ENCODE measurements at places on chromosomes 4 and X.

DNA sequence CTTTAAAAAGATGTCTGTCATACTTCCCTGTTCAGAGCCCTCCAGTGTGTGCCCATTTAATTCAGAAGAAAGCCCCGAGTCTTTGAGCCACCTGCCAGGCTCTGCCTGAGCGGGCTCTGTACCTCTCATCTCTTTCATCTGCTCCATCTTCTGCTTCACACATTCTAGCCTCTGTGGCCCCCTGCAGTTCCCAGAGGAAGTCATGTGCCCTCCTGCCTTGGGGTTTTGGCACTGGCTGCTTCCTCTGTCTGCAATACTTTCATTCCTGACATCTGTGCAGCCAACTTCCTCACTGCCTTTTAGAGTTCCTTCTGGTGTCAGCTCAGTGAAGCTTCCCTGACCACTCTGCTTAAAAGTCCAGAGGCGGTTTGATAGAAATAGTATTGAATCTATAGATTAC, 6.2 kb upstream of the STK32B start:
- peak; percentile 78 for DNase-seq

DNA sequence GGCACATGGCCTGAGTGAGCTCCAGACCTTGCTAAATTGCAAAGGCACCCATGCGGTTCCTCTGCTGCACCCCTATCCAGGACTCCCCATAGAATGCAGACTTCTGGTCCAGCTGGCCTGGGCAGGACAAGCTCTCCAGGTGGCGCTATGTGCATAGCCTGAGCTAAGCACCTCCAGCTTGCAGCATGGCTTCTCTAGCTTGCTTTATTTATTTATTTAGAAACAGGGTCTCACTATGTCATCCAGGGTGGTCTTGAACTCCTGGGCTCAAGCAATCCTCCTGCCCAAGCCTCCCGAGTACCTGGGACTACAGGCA, 5.5 kb upstream of the WFS1 start:
- peak; percentile 58 for DNase-seq

DNA sequence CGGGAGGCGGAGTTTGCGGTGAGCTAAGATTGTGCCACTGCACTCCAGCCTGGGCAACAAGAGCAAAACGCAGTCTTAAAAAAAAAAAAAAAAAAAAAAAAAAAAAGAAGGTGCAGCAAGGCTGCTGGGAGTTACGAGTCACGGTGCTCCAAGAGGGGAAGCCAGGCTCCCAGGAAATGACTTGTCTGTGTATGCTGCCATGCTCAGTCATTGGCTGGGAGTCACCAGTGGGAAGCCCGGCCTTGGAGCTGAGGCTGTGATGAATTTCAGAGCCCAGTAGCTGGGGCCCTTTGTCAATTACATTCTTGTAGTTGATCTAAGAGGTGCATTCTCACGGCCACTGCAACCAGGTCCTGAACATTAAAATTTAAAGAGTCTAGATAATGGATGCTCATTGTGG, 1105.1 kb upstream of the TENM3 start:
- DNase-seq, result no peak

- no peak for DNase-seq
These were observed 882.2 kb downstream of the STIM2 start for GRCh38 chr4:27742816-27743215.

DNA sequence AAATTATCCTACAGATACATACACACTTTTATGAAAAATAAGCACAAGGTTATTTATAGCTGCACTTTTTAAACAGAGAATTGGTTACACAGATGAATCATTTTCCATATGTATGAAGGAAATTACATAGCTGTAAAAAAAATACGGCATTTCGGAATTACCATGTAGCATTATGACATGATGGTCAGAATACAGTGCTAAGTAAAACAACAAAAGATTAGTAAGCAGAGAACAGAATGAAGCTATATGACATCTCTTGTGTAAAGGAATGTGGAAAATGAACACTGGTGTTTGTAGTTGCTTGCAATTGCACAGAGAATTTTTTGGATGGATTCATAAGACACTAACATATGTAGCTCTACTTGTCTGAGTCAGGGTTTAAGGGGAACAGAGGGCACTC, 1222.0 kb upstream of the PRKX start:
- no peak for DNase-seq

DNA sequence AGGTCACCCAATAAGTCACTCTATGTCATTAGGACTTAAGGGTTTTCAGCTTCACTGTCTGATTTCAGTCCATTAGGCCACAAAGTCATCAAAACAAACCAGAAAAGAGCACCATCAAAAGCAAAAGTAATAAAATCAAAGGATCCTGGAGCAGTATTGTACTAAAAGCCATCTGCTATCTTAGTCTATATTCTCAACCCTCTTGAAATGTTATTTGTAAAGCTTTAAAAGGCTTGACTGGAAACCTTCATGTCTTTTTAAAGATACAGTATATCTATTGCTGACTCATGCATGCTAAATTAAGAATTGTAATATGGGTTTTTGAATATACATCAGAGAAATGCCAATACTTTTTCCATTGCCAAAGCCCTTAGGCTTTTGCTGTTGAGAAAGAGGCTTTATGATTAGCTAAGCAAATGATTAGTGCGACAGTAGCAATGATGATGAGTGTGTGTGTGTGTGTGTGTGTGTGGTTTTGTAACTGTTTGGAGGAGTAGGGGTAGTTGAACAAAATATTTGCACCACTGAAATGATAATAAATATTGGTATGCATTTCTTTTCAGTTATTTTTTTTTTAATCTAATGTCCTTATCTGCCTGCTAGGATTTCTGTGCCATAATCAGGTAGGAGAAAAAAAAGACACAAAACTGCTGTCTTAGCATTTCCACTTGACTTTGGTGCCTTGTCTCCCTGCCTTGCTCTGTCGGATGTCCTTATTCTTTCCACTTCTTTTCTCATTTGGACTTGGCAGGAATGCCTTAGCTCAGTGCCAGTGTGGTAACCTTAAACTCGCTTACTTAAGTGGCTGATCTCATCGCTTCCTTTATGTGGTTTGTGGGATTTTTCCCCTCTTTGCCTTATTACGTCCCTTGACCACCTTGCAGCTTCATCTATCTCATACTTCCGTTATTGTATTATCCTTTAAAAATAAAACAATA, 119.7 kb downstream of the PCDH7 start:
- DNase-seq, result no peak

- DNase-seq, result no peak
These were observed 107.8 kb downstream of the TNIP2 start for GRCh38 chr4:2648159-2648814.

DNA sequence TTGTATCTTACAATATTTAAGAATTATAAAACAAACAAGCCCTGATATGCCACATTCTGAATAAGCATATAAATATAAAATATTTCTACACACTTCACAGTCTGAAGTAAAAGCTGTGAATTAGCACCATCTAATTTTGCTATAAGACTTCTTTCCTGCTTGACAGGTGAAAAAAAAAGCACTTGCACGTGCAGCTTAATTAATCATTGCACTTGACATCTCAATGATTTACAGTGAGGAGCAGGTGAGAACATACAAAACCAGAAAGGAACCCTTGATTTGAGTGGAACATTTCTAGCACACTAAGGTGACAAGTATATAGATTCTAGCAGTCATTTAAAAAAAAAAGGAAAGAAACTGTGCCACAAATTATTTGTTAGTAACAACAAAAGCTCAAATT, 47.9 kb downstream of the CHIC2 start:
- no peak for DNase-seq

GRCh38 chr4:73839071-73839470, 2.6 kb downstream of the CXCL6 start:
- no peak for DNase-seq

GRCh38 chrX:287670-288069, 6.5 kb downstream of the PLCXD1 start:
- no peak for DNase-seq

GRCh38 chr4:158949099-158949498, 153.8 kb upstream of the RAPGEF2 start:
- DNase-seq, result no peak

- DNase-seq, result no peak
These were observed 48.2 kb upstream of the AADAT start for GRCh38 chr4:170137927-170138326.

DNA sequence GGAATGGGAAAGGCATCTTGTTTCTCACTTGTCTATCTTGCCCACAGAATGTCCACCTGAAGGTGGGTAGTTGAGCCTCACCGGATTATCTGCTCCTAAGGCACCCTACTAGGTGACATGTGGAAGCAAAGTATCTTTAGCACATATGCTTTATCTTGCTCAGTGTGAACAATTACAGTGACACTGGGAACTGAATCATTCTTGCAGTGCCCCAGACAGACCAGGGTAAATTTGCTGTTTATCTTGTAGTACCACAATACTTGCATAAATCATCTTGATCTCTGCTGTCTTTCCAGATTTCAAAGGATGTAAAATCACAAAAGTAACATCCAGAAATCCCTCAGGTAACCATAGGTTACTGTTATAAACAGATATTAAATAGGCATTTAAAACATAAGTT, 930.0 kb upstream of the INTU start:
- DNase-seq, result no peak

GRCh38 chr4:20298986-20299385, 47.3 kb downstream of the SLIT2 start:
- no peak for DNase-seq

GRCh38 chrX:80206647-80207046, 192.1 kb downstream of the TBX22 start:
- no peak for DNase-seq

GRCh38 chrX:1493877-1494510, 41.3 kb upstream of the ASMTL start:
- peak; percentile 61 for DNase-seq

DNA sequence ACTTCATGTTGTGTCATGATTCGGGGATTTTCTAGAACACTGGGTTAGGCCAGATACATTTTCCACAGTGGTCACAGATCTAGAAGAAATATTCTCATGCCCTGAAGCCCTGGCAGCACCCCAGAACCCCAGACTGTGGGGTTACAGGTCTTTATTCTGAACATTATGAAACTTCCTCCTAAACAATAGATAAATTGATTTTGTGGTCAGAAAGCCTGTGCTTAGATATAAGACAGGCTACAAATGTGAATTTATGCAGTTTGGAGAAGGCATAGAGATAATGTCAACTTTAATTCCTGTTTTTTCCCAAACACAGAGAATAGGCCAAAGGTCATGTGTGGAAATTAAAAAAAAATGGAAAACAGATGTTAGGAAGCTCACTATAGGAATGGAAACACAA, 492.9 kb downstream of the SPRY1 start:
- no peak for DNase-seq

- DNase-seq, result peak; percentile 66
These were observed 24.2 kb downstream of the GPRIN3 start for GRCh38 chr4:89283226-89284009.

- no peak for DNase-seq
These were observed 170.1 kb downstream of the LARP7 start for GRCh38 chr4:112807083-112807482.

- DNase-seq, result no peak
These were observed 7.2 kb downstream of the TIMM17B start for GRCh38 chrX:48890296-48890925.

GRCh38 chrX:6432226-6432625, 102.7 kb downstream of the VCX3A start:
- no peak for DNase-seq

DNA sequence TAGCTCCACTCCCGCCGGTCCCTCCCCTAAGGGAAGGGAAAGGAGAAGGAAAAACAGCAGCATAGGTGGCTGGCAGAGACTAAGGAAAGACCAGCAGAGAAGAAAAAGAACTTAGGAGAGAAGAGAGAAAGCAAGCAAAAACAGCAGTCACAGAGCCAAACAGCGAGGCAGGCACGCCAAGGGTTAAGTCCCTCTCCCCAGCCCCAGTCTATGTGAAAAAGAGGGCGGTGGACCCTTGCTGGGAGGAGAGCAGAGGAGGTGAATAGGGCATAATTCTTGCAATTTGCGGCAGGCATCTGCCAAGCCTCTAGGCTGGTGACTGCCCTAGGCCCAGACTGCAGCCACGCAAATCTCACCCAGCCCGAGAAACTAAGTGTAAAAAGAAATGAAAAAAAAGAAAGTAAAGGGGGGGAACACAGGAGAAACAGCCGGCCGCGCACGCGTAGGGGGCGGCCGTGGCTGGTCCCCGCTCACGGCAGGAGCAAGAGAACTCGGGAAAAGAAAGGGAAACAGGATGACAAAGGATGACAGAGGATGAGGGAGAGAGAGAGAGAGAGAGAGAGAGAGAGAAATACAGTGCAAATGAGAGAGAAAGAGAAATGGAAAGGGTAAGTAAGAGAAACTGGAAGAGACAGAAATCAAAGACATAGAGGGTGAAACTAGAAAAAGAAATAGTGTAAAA, 48.6 kb downstream of the MAGEA9 start:
- DNase-seq, result no peak

- DNase-seq, result no peak
These were observed 584.2 kb upstream of the PCDH10 start for GRCh38 chr4:132564920-132565319.

DNA sequence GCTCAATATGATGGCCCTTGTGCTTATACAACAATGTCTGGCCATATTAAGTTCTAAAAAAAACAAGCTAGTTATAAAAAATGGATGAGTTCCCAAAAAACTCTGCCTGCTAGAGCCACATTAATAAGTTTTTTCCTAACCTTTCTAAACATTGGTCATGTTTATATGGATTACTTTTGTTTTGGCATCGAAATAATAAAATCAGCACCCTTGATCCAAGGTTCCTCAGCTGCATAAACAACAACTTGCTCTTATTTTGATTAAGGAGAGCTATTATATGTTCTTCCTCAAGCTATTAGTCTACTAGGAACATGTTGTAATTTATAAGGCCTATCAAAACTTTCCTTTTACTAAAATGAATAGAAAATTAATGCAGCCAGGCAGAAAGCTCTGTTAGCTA, 48.4 kb downstream of the UNC5C start:
- DNase-seq, result no peak

DNA sequence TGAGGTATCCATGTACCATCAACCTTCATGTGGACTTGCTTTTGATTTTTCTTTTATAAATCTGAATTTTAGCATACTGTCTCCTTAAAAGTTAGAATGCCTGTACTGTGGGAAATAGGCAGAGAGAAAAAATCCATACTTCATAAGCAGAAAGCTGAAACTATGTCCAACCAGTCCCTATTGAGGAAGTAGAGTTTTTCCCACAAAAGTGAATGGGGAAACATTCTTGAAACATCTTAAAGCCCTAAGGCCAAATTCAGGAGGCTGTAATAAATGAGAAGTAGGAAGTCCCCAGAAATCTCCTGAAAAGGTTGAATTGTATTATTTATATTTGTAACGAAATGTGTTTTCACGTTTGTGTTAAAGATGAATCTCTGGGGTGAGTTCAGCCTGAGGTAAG, 56.3 kb downstream of the ENOX2 start:
- DNase-seq, result peak; percentile 55

GRCh38 chr4:128668566-128668965, 140.9 kb upstream of the JADE1 start:
- no peak for DNase-seq

Measured in inflammatory macrophage (primary cell).